ENCODE measurements at places on chromosomes 13 and 19.

- no peak for DNase-seq
Measured at GRCh38 chr19:39506944-39507714, 7.8 kb upstream of the SELENOV start.

GRCh38 chr19:31119951-31120690 lies 229.1 kb downstream of the TSHZ3 start:
- no peak for DNase-seq

DNA sequence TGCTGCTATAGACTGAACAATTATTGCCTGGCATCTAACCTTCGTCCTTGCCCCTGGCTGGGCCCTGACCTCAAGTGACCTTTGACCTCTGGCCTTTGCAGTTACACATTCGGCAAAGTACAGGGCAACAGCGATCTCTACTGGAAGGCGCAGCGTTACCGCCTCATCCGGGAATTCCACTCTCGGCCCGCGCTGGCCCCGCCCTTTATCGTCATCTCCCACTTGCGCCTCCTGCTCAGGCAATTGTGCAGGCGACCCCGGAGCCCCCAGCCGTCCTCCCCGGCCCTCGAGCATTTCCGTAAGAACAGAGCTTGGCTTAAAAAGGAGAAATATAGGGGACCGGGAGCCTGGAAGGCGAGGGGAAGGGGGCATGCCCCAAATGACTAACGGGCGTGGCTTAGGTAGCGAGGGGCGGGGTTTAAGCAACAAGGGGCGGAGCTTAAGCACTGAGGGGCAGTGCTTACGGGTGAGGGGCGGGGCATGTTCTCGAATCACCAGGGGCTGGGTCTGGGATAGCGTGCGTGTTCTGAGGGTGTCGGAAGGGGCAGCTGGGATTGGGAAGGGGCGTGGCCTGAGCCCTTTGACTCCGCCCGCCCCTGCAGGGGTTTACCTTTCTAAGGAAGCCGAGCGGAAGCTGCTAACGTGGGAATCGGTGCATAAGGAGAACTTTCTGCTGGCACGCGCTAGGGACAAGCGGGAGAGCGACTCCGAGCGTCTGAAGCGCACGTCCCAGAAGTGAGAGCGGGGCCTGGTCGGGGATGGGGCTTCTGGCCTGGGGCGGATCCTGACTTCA lies 52.7 kb downstream of the TRPM4 start:
- peak; percentile 14 for DNase-seq

- DNase-seq = peak; percentile 64
Measured at GRCh38 chr19:7705387-7706187, 3.7 kb upstream of the FCER2 start.

DNA sequence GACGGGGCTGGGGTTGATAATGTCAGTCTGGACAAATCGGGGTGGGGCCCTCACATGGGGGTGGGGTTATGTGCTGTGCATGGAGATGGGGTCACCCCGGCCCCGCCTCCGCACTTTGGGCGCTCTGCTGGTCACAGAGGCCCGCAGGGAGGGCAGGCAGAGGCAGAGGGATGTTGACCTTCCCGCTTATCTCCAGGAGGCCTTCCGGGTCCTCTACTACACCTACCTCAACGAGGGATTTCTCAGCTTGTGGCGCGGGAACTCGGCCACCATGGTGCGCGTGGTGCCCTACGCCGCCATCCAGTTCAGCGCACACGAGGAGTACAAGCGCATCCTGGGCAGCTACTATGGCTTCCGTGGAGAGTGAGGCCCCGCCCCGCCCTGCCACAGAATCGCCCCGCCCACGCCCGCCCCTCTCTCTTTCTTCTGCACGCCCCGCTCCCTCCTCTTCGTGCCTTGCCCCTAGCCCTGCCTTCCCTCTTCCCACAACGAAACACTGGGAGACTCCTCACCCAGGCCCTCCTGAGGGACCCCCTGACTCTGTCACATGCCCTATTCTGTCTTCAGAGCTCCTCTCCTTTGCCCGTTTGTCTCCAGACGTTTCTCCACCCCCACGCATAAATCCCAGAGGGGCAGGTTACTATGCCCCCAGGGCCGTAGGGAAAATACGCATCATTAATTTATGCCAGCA lies 32.8 kb downstream of the TMEM161A start:
- no peak for DNase-seq

GRCh38 chr19:47075179-47075810 lies 26.9 kb upstream of the TMEM160 start:
- DNase-seq = no peak

DNA sequence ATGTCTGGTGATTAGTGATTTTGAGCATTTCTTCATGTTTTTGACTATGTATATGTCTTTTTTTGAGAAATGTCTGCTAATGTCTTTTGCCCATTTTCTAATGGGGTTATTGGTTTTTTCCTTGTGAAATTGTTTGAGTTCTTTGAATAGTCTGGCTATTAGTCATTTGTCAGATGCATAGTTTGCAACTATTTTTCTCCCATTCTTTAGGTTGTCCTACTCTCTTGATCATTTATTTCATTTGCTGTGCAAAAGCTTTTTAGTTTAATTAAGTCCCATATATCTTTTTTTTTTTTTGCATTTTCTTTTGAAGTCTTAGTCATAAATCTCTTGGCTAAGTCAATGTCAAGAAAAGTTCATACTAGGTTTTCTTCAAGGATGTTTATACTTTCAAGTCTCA lies 449.8 kb downstream of the DACH1 start:
- no peak for DNase-seq

GRCh38 chr19:55345101-55345817 lies 5.6 kb downstream of the KMT5C start:
- DNase-seq = no peak

DNA sequence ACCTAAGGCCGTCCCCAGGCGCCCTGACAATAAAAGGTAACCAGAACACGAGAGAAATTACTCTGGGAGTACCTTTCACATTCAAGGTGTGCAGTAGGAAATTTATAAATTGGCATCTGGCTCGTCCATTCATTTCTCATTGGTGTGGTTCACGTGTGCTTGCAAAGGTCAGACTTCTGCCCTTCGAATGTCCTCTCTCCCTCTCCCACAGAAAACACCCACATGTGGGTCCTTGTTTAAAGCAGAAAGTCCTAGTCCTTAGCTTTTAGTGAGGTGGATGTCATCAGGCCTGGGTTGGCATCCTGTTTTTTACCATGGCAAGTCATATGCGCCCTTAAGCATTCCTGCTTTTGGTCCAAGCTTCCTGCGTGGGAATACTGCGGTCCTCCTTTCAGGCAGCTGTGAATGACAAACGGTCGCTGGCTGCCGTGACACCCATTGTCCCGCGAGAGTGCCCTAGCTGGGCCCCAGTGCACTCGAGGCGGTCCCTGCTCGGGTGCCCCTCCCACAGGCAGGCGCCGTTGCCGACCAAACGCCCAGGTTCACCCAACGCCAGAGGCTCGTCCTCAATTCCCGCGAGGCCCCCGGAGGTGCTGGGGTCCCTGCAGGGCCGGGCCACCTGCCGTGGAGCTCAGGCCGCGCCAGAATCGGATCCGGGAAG lies at the start of gene NUDT19:
TSS of gene NUDT19 (plus strand) at position 531 of the 661 bp plus-strand sequence. CDS start 140 bp downstream, outside the sequence.
- peak; percentile 61 for DNase-seq

GRCh38 chr13:107395927-107396662 lies 819.2 kb downstream of the LIG4 start:
- DNase-seq = no peak

- no peak for DNase-seq
Measured at GRCh38 chr13:113417008-113417751, 36.1 kb downstream of the ADPRHL1 start.

GRCh38 chr19:45975306-45976070 lies 1.8 kb upstream of the NOVA2 start:
- no peak for DNase-seq

DNA sequence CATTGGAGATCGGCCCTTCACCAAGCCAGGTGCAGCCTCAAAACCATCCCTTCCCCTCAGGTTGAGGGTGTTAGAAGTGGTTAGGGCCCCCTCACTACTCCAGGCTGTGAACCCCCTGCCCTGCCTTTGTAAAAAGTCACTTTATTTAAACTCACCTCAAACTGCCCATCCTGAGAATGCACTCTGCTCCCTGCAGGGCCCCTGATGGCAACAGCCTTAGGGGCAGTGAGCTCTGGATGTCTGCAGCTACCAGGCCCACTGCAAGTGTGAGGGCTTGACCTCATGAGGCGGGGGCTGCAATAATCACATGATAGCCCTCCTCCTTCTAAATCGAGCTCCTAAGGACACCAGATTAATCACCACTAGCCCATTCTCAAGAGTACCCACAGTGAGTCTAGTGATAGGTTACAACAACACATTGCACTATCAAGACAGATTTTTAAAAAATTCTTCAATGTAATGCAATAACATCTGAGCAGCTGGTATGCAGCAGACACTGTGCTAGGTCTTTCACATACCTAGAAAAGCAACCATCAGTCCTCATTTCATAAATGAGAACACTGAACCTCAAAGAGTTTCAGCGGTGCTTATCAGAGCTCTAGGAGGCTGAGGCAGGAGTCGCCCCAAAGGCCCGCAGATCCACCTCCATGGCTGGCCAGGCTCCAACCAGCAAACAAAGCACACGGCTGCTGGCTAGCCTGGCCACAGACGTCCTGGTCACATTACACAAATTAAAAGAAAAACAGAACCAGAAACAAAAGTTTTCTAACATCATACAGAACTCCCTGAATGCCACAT lies 26.0 kb downstream of the SLC7A1 start:
- DNase-seq = no peak

GRCh38 chr13:98442391-98443230 lies 134.3 kb downstream of the STK24 start:
- no peak for DNase-seq

DNA sequence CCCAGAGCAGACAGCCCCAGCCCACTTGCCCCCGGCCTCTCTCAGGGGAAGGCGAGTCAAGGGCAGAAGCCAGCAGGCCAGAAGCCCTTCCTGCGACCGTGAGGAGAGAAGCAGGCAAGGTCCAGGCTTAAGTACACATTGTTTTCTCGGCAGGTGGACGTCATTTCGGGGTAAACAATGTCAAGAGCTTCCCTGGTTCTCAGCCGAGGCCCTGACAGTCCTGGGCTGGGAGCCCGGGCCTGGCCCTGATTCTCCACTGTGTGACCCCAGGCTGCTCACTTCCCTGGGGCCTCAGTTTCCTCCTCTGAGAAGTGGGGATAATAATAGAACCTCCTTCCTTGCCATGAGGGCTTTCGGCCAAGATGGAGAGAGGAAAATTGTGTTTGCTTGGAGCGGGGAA lies 19.4 kb downstream of the PLVAP start:
- no peak for DNase-seq

GRCh38 chr13:103640606-103641005 lies 574.4 kb upstream of the SLC10A2 start:
- DNase-seq = no peak

DNA sequence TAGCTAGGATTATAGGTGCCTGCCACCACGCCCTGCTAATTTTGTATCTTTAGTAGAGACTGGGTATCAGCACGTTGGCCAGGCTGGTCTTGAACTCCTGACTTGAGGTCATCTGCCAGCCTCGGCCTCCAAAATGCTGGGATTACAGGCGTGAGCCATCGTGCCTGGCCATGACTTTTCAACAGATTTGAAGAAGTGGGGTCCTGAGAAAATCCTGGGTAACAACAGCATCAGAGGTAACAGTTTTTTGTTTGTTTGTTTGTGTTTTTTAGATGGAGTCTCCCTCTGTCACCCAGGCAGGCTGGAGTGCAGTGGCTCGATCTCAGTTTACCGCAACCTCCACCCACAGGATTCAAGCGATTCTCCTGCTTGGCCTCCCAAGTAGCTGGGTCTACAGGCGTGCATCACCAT lies 3.7 kb downstream of the JUNB start:
- no peak for DNase-seq

GRCh38 chr19:12611361-12611699 lies 610 bp downstream of the ZNF791 start:
- DNase-seq = no peak

GRCh38 chr19:17522988-17523872 lies 11.8 kb downstream of the PGLS start:
- DNase-seq = no peak

DNA sequence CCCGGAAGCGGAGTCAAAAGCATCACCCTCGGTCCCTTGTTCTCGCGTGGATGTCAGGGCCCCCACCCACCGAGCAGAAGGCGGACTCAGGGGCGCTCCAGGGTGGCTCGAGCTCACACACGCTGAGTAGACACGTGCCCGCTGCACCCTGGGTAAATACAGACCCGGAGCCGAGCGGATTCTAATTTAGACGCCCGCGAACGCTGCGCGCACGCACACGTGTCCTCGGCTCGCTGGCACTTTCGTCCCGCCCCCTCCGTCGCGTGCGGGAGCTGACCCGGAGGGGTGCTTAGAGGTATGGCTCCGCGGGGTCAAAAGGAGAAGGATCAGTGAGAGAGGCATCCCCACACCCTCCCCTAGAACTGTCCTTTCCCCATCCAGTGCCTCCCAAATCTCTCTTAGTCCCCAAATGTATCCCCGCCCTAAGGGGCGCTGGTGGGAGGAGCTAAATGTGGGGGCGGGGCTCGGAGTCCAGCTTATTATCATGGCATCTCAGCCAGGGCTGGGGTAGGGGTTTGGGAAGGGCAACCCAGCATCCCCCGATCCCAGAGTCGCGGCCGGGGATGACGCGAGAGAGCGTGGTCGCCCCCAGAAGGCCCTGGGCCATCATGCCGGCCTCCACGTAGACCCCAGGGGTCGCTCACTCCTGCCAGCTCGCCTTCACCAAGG lies 451 bp upstream of the ICAM5 start:
- DNase-seq = peak; percentile 49

DNA sequence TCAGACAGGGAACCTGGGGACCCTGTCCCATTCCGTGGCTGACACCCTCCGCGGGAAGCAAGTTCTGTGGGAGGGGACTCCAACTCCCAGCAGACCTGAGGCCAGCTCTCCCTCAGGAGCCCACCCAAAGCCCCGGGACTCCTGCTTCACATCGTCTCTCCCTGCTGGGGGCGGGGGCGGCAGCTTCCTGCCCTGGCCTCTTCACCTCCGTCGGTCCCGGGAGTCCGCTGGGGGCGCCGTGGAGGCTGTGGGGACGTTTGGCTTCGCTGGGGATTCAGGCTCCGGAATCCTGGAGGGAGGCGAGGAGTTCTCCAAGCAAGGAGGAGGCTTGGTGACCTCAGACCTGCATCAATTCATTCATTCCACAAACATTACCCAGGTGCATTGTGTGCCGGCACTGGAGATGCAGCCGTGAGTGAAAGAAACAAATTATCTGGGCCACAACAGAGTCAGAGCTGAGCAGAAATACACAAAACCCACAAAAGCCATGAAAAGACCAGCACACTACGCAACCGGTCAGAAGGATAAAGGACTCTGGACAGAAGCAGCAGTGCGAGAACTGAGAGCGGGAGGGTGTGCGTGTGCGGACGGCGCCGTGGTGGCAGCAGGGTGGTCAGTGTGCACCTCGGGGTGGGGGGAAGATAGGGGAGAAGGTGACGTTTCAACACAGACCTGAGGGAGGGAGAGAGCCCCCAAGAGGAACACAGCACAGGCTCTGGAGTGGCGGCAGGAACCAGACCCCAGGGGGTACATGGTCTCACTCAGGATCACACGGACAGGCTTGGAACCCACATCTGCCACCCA lies 19.0 kb downstream of the EPS8L1 start:
- DNase-seq = no peak

DNA sequence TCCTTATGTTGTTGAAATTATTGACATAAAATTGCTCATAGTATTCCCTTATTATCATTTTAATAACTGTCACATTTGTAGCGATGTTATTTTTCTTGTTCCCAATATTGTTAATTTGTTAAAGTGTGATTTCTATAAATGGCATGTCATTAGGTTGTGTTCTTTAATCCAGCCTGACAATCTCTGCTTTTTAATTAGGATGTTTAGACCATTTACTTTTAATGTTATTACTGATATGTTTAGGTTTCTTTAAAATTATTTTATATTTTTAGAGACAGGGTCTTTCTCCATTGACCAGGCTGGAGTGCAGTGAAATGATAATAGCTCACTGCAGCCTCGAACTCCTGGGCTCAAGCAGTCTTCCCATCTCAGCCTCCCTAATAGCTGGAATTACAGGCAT lies 408.5 kb downstream of the DLEU7 start:
- DNase-seq = no peak
